Daoy (cell line): ENCODE measurements at places on chromosomes 7 and 10. TPM values are rescaled to one million over a fixed set of nuclear protein-coding genes. Genes with fewer than 3 reads are reported as not detected.

- DNase-seq = no peak
Measured at GRCh38 chr10:118216020-118216419, 126.1 kb downstream of the FAM204A start.

DNA sequence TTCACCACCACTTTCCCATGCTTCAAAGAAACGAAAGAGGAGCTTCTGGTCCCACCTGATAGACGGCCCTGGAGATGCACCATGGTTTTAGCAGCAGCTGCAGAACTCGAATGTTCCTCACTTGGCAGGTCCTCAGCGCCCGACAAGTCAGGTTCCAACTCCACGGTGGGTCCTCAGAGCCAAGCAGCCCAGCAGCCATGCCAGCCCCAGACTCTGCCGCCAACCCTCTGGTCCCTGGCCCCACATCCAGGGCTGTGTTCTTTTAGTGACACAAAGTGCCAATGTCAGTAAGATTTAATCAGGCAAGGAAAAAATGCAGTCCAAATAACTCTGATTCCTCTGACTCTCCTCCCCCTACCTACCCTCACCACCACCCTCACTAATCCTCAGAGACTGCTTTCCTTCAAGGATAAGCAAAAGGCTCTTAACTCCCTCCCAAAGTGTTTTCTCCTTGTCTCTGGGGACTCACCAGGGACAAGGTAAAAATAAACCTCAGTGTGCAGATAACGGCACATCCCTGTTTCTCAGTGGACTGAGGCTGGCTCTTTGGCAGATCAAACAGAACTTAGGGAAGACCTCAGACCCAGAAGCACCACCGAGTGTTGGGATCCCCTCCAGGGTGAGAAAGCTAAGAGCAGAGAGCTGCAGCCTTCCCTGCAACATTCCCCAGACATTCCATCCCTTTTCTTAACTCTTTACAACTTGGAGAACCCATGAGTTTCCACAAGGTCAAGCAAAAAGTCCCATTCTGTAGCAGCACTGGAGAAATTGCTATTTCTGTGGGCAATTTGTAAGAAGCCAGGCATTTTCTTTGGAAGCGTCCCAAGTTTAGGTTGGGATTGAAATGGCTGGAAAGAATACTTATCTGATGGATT is 358.9 kb downstream of the FRMD4A start:
- no peak for DNase-seq

DNA sequence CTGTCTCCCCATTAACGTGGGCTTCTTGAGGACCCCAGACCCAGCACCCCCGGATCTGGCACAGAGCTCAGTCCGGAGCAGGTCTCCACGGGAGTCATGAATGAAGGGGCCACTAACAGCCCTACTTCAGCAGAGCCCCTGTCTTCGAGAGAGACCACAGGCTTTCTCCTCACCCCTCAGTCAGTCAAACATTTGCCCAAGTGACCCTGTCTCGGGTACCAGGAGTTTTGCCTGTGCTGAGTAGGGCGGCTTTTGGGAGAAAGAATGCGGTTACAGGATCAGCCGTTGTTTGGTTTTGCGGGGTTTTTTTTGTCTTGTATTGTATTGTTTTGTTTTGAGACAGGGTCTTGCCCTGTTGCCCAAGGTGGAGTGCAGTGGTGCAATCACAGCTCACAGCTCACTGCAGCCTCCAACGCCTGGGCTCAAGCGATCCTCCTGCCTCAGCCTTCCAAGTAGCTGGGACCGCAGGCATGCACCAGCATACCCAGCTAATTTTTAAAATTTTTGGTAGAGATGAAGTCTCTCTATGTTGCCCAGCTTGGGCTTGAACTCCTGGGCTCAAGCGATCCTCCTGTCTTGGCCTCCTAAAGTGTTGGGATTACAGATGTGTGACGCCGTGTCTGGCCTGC is 16.5 kb downstream of the ADAP1 start:
- no peak for DNase-seq

The HOXA2 gene
- total RNA-seq = 11.4 and 12.1 TPM in 2 replicates

The PAX2 gene
- total RNA-seq = not detected in 2 replicates

DNA sequence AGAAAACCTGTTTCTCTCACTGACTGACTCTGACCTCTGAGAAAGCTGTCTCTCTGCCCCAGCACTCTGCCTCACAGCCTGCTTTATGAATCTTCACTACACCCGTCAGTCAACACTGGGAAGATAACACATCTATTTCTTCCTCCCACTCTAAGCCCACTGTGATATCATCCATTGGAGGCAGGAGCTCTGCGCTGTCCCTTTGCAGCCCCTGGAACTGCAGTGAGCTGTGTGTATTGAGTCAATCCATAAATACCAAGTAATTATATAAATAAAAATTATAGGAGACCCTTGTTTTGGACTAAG is 17.2 kb upstream of the FXYD4 start:
- no peak for DNase-seq

The DPP6 gene
- 0.24 and 0.91 TPM in 2 replicates for total RNA-seq

The VIPR2 gene
- 0.74 and 1.4 TPM in 2 replicates for total RNA-seq

GRCh38 chr10:4607681-4608080 is 218.3 kb upstream of the AKR1E2 start:
- no peak for DNase-seq

The CYP26A1 gene
- 0.15 and 0.17 TPM in 2 replicates for total RNA-seq

The ZNF117 gene
- 3.3 and 5.4 TPM in 2 replicates for total RNA-seq

GRCh38 chr7:37901890-37902524 is 14.6 kb downstream of the SFRP4 start:
- peak; percentile 70 for DNase-seq
